ENCODE measurements at places on chromosomes 6 and 20.

DNA sequence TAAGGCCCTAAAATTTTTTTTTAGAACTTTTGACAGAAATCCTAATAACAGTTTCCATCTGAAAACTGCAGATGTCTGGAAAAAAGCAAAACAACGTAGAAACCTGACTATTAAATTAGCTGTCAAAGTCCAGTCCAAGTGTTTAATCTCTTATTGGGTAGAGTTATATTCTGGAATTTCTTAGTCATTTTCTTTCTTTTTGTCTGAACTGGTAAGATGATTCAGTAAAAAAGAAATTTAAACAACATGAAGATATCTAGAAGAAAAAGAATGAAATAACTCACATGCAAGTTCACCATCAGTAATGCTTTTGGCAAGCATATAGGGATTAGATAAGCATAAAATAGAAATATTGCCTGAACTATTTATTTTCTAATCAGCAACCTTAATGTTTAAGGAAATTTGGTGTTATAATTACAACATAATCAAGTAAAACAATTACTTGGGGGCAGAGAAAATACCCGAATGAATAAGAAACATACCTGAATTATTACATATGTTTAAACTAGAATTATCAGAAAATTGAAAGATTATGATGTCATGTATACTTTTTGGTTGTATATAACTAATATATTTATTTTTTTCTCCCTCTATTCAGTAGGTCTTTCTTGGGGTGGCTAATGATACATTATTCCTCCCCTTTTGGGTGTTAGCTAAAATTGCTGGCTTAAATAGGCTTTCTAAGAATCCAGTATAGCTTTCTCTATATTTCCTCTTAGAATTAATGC lies 51.1 kb downstream of the FAM83B start:
- DNase-seq: no peak

DNA sequence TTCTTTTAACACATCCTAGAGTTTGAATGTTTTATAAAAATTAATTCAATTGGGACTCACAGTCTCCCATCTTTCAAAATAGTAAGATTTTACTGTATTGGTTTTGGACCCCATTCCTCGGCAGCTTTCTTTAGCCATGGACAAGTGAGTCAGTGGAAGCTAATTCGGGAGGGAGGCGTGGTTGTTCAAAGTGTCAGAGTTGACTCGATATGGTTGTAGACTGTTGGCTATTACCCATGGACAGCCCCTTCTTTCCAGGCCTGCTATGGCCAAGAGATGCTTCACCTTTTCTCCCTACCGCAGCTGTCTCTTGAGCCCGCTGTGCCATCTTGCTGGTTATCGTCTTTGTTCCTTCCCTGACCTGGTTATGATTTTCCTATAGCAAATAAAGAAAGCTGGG lies 243.0 kb downstream of the CD83 start:
- no peak for DNase-seq

- DNase-seq: no peak
Observed at GRCh38 chr6:53771785-53772624, 22.8 kb upstream of the LRRC1 start.

DNA sequence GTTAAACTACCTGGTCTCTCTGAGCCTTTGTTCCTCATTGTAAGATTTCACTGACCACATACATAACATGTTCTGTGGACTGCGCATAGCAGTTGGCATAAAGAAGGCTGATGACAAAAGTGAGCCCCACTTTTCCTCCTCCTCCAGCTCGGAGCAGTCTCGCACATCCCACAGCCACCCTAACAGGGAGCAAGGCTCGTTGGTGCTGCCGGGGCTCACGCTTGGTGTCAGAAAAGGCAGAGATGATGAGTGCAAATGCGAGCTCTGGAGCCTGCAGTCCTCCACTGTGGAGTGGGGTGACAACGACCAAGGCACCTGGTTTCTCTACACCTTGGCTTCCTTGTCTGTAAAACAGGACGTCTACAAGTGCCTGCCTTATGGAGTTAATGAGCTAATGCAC lies 9.7 kb downstream of the TGM3 start:
- DNase-seq: no peak

DNA sequence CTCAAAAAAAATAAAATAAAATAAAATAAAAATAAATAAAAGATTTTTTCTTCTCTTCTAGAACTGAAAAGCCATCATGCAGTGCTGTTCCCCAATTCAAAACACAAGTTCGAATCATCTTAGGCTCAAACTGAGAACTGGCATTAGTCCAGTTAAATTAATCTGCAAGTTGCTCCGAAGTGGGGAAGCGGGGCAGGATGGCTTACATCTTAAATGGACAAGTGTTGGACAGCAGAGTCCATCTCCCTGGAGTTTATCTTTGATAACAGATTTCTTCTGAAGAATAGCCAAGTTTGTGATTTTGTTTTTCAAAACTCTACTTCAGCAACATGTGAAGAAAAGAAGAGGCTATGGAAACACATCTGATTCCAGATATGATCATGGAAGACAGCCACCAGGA lies 111.3 kb upstream of the ASF1A start:
- no peak for DNase-seq

- no peak for DNase-seq
Observed at GRCh38 chr20:1757606-1758512, 100.3 kb upstream of the SIRPG start.

GRCh38 chr6:101399616-101400162 lies 6.2 kb downstream of the GRIK2 start:
- no peak for DNase-seq

GRCh38 chr20:46651091-46651962 lies at the start of gene SLC13A3:
Gene SLC13A3, minus strand, starts transcription at chr20:46651459. Its CDS starts 38 bp downstream, at chr20:46651421.
- no peak for DNase-seq

DNA sequence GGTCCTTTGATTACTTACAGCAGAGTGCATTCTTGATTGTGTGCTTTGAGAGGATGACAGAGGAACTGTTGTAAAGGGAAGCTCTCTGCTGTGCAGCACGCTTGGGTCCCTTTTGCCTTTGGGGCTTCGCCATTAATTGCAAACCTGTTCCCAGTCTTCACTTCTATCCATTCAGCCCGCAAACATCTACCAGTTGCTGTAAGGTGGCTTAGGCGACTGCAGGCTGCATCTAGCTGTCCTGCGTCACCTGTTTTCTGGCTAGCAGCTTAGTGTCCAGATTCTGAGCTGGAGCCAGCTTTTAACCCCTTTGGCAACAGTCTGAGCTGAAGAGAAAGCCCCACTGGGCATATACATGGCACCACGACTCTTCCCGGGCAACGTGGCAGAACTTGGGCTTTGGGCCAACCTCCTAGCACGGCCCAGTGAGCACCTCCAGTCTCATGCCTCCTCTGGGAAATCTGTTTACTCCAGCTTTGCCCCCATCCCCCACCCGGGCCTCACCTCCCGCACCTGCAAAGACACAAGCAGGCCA lies 2.5 kb upstream of the FASTKD5 start:
- DNase-seq: no peak

GRCh38 chr6:32195902-32196681 lies 3.6 kb upstream of the GPSM3 start:
- DNase-seq: peak; percentile 96

GRCh38 chr6:51618563-51618962 lies 468.9 kb downstream of the PKHD1 start:
- no peak for DNase-seq

DNA sequence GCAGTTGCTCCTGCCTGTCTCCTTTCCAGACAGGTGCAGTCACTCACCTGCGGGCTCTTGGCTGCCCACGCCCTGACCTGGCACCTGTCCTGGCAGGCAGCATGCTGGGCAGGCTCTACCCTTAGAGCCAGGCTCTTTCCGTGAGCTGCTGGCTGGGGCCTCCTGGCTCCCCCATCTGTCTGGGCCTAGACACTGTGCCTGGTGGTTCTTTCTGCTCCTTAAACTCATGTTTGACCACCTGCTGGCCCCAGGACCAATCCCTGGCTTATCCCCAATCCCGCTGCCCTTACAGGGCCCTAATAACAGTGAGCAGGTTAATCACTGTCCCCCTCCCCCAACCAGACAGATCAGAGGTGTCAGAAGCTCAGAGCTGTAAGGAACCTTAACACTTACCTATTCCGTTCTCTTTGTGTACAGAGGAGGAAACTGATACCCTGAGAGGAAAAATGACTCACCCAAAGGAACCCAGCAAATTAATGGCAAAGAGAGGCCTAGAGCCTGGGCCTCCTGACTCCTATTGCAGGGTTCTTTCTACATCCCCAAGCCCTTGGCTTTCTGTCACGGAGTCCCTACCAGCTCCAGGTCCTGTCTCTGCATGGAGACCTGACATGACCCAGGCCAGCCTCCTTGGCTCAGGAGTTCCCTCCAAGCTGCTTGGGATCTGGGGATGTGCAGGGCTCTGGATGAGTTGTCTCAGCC lies 54.7 kb downstream of the RAB44 start:
- no peak for DNase-seq

GRCh38 chr6:6810727-6811126 lies 222.2 kb downstream of the LY86 start:
- DNase-seq: peak; percentile 46

DNA sequence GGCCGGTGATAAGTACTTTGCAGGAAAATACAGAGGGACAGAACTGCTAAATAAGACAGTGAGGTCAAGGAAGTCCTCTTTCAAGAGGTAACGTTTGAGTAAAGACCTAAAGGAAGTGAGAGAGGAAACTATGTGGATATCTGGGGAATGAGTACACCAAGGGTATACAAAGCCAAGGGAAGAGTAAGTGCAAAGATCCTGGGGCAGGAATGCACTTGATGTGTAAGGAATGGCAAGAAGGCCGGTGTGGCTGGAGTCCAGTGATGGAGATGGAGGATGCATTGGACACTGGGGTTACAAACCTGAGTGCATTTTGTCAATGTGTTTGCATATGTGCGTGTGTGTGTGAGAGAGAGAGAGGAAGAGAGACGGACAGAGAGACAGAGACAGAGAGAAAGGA lies 32.1 kb upstream of the TGM2 start:
- DNase-seq: no peak

DNA sequence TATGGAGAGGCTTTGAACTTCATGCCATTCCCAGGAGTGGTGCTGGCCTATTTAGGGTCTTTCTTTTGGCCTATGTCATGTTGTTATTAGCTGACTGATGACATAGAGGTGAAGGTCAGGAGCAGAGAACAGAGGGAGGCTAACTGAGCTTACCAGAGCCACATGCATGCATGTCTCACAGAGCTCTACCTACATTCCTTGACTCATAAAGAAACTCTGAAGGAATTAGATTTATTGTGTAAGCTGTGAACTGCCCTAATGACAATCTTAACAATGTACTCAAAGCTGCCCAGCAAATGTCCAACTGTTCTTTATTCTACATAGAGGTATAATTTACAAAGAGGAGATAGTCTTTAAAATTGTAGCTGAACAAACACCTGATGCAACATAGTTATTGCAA lies 192.7 kb upstream of the CNR1 start:
- DNase-seq: no peak

- DNase-seq: no peak
Observed at GRCh38 chr6:52910091-52910490, 593 bp upstream of the GSTA3 start.

DNA sequence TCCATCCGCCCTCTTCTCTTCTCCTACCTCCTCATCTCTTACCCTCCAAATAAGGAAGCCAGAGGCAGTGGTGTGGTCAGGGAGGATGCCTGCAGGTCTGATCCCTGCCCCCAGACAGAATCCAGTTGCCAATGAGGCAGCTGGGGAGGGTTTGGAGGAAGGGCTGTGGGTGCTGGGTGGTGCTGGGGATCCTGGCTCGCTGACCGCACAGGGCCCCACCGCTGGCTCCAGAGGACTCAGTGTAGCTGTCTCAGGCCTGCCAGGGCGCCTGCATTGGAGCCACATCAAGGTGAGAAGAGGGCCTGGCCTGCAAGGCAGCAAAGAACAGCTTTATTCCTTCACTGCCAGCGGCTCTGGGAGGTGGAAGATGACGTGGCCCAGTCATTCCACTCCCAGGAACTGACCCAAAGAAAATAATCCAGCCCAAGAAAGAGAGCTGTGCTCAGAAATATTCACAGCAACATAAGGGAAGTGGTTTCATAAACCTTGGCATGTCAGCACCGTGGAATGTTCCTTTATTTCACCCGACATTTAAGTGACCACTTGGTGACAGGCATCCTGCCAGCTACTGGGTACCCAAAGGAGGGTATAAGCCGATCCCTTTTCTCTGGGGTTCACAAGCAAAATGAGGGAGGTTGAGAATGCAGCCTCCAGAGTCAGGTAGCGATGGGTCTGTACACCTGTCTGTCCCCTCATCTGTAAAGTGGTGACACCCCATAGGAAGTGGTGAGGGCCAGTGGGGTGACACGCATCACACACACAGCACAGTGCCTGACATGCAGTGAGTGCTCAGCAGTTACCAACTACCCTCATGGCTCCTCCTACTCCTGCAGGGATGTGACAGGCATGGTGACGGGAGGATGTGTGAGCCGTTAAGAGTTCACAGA lies 125.1 kb downstream of the SNX5 start:
- no peak for DNase-seq

GRCh38 chr20:35003211-35004031 lies 47.8 kb downstream of the MYH7B start:
- DNase-seq: no peak

- DNase-seq: no peak
Observed at GRCh38 chr6:101931766-101932165, 538.3 kb downstream of the GRIK2 start.

DNA sequence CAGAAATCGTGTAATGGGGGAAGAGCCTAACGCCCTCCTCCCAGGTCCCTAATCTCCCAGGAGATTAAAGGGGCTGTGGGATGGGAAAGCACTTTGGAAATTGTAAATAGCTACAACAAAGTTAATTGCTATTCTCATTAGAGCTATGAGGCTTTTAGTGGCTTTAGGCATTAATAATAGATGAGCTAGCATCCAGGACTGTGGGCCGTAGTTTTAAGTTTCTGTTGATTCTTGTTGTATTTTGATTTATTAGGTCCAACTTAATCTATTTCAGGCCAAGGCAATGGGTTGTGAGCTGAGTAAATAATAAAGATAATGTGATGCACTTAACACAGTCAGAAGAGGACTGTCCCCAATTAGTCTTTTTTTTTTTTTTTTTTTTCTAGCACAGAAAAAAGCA lies 67.7 kb downstream of the ANKRD6 start:
- no peak for DNase-seq

GRCh38 chr20:58700121-58700821 lies 7.7 kb downstream of the NPEPL1 start:
- DNase-seq: no peak

DNA sequence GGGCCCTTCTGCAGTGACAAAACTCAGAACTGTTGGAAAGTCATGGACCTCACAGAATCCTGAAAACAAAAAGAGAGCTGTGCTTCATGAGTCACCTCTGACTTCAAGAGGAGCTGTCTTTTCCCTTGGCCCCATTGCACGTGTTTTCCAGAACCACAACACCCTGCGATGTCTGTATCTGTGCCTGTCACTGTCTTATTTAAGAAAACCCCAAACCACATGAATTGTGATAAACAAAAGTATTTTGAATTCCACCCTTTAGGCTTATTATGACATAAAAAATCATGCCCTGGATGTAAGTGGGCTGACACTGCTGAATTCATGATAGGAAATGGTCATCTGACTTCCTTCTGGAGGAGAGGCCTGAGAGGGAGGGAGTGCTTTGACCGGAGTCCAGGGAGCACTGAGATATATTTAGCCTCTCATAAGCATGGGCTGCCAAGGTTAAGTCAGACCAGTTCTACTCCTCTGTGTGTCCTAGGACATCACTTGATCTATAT lies 96.4 kb upstream of the DUSP22 start:
- DNase-seq: no peak
